RPMI7951 (cell line): ENCODE measurements at places on chromosomes 1 and 21. TPM values are rescaled to one million over a fixed set of nuclear protein-coding genes. Genes with fewer than 3 reads are reported as not detected.
A peak's percentile ranks its signal among the peaks of the same experiment; 100 is the strongest.

EXO1 gene
- 23.4 and 29.9 TPM in 2 replicates for total RNA-seq

RXFP4 gene
- total RNA-seq, result not detected in 2 replicates

TMPRSS3 gene
- not detected in 2 replicates for total RNA-seq

FCRL5 gene
- not detected in 2 replicates for total RNA-seq

ZSWIM5 gene
- 0.10 TPM in 1 of 2 replicates, not detected in the other for total RNA-seq

MRAP gene
- not detected in 2 replicates for total RNA-seq

SSU72 gene
- total RNA-seq, result 77.3 and 86.5 TPM in 2 replicates

GCSAML gene
- total RNA-seq, result 0.12 TPM in 1 of 2 replicates, not detected in the other

DNAJC28 gene
- 2.0 and 2.6 TPM in 2 replicates for total RNA-seq

AKR7A3 gene
- total RNA-seq, result 0.68 and 0.84 TPM in 2 replicates

NCAM2 gene
- 0.10 and 0.12 TPM in 2 replicates for total RNA-seq

A3GALT2 gene
- total RNA-seq, result not detected in 2 replicates

CD5L gene
- total RNA-seq, result 0.10 and 0.12 TPM in 2 replicates

BRDT gene
- not detected in 2 replicates for total RNA-seq

GSTM3 gene
- total RNA-seq, result 229 and 247 TPM in 2 replicates

DNA sequence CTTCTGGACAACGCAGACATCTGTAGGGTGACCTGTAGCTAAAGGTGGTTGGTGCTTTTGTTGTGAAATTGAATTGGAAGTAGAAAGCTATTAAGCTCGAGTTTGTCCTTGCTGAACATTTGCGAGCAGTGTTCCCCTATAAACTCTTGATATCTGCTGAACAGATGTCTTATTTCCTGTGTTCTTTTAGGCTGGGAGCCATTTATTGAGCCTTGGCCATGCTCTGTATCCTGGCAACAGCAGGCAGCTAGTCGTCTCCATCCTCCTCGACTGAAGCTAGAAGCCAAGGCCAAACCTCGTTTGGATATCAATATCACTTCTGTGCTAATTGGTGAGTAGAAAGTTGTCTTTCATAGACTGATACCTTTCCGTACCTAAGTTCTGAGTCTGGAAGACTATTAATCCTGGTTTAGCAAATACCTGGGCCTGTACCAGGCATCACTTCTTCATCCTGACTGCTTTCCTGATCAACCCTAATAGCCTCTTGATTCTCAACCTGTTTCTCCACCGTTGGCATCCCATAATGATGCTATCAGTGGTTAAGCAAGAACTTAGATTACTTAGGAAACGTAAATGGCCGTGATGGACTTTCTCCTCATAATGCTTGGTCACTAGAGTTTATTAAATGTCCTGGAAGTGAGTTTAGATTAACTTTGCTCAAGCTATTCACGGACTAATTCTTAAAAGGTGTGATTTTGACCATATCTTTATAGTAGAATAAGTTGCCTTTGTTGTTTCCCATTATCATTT is 103.4 kb downstream of the VPS13D start:
- no peak for DNase-seq

GRCh38 chr1:183480971-183481441 is 8.7 kb downstream of the SMG7 start:
- DNase-seq, result no peak

GRCh38 chr21:27555996-27556395 is 589.1 kb upstream of the ADAMTS5 start:
- DNase-seq, result peak; percentile 28

GRCh38 chr1:205229916-205230700 is 2.4 kb downstream of the TMCC2 start:
- DNase-seq, result no peak

- DNase-seq, result no peak
These were observed 14.7 kb upstream of the LY9 start for GRCh38 chr1:160781186-160781766.

GRCh38 chr1:155313261-155313660 is 4.6 kb downstream of the FDPS start:
- no peak for DNase-seq

DNA sequence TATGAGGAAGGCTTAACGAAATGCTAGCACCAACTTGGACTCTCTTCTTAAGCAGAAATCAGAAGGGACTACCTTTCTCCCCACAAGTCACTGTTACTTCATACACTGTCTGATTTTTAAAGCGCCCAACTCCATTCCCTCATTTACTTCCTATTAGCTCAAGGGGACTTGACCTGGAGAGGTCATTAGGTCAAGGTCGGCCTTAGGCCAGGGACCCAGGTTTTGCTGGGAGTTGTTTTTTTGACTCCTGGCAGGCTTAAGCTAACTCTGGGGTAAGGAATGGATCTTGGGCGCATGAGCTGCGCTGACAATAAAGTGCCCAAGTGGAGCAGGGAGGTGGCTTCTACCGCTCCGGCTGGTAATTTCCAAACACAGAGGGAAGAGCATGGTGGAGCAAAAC is 16.8 kb downstream of the ADAR start:
- no peak for DNase-seq

GRCh38 chr1:214666674-214667073 is 63.7 kb downstream of the CENPF start:
- no peak for DNase-seq

DNA sequence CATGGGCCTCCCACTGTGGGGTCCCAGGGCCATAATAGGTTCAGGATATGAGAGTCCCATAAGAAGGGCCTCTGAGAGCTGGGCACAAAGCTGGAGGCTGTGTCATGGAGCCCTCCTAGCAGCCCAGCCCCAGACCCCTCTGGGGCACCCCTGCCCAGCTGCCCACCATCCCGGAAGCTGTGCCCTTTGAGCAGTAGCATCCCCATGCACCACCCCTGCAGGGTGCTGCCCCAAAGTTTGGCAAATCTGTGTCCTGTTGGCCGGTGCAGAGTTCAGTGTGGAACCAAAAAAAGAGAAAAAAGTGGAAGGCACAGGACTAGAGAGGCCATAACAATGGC is 17.6 kb downstream of the TNNT2 start:
- DNase-seq, result no peak

DNA sequence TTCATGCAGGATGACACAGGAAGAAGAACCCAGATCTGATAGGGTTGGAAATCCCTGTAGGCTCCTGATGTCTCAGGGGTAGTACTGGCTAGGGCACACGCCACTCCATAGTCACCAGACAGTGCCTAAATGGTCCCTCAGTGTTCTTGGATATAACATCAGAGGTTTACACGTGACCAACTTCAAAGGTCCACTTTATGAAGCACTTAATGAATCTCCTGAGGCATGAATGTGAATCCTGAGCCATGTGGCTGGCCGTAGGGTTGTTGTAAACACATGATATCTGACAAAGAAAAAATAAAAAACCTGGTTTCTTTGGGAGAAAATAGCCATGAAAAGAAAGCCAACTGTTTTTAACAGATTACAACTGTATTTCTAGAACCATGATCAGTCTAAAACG is 27.5 kb downstream of the SLC6A17 start:
- no peak for DNase-seq

DNA sequence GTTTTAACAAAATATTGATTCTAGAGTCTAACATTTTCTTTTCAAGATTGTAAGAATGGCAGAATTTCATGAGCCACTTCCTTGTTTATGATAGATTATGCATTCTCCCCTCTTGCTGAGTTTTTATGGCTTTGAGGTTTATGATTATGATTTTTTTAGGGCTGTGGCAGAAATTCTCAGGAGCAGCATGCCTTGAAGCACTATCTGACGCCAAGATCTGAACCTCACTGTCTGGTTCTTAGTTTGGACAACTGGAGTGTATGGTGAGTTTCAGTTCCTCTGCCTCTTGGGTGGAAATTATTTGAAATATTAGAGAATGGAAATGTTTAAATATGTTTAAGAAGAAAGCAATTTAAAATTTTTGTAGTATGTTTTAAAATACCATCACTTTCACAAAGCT is 10.2 kb downstream of the USP16 start:
- DNase-seq, result no peak

GRCh38 chr1:66644331-66644730 is 107.9 kb upstream of the DYNLT5 start:
- no peak for DNase-seq

- DNase-seq, result no peak
These were observed 1.5 kb downstream of the AADACL3 start for GRCh38 chr1:12717301-12717838.

GRCh38 chr1:168947041-168947440 is 159.4 kb upstream of the ATP1B1 start:
- no peak for DNase-seq

GRCh38 chr1:199029401-199029800 is 390.6 kb downstream of the PTPRC start:
- peak; percentile 15 for DNase-seq

GRCh38 chr21:44295163-44295573 is 4.7 kb upstream of the PFKL start:
- DNase-seq, result peak; percentile 42

- peak; percentile 85 for DNase-seq
These were observed 73.2 kb downstream of the CD58 start for GRCh38 chr1:116497656-116498055.

GRCh38 chr1:98386675-98387440 is 274.7 kb upstream of the SNX7 start:
- DNase-seq, result peak; percentile 17

DNA sequence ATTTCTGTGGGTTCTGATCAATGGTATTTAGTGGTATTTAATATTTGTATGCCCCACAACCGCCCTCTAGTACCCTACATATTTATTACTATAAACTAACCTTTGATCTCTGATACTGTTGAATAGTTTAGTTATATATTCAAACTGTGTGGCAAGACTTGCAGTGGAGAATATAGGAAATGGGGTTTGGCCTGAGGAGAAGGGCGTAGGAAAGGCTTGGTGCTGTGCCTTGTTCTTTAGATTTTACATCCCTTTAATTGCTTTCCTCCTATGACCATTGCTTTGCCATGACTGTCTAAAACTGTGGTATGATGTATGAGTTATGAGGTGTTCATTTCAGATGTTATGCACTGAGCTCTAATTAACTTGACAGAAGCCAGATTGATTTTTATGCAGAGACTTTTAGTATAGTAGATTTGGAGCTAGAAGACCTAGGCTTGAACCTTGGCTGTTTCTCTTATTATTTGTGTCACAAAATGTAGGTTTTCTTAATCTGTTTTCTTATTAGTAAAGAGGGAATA is 18.6 kb downstream of the DISP1 start:
- no peak for DNase-seq

GRCh38 chr1:101309334-101310311 is 72.8 kb downstream of the S1PR1 start:
- peak; percentile 47 for DNase-seq

GRCh38 chr1:47390843-47391242 is 25.2 kb upstream of the FOXE3 start:
- DNase-seq, result no peak

DNA sequence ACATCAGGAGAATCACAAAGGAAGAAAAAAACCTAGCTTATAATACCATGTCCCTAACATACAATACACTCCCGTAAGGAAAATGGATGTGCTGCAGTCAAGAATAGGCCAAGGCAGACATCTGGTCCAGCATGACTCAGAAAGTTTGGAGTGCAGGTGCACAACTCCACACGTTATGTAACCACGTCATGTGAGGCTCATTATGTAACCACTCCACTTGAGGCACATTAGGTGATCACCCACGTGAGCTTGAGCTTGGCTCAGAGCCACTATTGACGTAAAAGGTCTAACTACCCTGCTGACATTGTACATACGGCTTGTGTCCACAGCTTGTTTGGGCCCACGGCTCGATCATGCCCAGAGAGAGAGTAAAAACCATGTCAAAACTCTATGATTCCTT is 99.8 kb upstream of the C1orf21 start:
- no peak for DNase-seq

DNA sequence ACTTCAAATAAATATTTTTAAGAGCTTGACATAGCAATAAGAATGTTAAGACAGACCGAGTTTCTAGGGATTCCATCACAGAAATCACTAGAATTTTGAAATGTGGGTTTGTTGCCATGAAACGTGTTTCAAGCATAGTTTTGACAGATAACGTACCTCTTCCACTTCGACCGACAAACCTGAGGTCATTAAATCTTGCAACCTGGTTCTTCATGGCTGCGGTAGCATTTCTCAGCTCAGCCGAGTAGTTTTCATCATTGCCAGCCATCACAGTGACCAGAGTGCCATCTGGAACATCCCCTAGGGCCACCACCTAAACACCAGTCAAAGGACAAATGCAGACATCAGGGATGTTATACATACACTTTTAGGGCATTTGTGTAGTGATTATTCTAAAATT is 168.7 kb downstream of the RUNX1 start:
- no peak for DNase-seq

DNA sequence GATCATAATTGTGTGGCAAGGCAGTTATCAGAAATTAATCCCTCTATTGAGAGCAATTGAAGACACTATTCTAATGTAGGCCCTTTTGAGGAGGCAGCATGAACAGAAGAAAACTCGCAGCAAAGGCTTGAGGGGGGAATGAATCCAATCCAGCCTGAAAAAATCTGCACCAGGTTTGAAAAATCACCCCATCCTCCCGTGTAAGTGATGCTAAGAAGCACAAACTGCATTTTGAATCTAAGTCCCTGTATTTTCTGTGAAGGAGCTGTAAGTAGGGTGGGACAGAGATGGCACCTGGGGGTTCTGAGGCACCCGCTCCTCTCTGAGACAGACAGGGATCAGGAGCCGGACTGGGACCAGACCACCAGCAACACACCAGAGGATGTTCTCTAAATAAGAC is at the start of gene CRB1:
TSS of gene CRB1 (plus strand) at position 241 of the 400 bp plus-strand sequence. CDS start 161 bp downstream, outside the sequence.
- peak; percentile 14 for DNase-seq

DNA sequence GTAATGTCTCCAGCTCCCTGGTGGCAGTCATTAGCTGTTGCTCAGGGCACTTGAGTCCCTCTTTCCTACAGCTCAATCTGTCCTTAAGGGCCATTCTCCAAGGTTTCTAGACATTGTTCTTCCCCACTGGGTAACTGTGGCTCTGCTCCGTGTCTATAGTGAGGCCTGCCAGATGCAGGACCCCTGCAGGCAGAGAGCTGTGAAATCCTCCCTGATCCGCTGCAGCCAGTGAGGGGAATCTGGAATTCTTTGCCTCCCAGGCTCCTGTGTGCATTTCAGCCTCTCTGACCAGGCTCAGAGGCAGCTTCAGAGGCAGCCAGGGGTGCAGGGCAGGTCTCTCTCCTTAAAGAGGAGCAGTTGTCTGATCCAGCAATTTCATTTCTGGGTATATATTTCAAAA is 14.4 kb upstream of the IGSF21 start:
- no peak for DNase-seq

- no peak for DNase-seq
These were observed 189.4 kb downstream of the NCAM2 start for GRCh38 chr21:21187579-21187978.

- DNase-seq, result no peak
These were observed 40.8 kb upstream of the CD2 start for GRCh38 chr1:116713474-116713873.

DNA sequence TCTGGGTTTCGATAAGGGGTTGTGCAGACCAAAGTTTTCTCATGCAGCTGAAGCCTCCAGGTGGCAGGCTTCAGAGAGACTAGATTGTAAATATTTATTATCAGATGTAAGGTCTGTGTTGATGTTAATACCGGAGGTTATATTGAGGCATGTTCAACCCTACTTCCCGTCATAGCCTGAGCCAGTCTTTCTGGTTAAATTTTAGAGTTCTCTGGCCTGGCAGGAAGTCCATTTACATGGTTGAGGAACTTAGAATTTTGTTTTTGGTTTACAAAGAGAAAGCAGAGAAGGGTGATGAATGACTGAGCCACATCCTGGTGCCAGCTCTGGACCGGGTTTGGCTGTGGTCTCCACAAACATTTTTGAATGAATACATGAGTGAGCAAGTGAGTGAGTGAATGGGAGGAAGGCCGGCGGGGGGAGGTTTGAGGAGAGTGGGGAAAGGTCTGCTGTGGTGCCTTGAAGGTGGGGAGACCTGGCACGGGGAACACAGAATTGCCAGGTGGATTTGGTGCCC is 218.5 kb downstream of the DISC1 start:
- no peak for DNase-seq
